ACHN (cell line): ENCODE measurements at places on chromosomes 7 and 10.

DNA sequence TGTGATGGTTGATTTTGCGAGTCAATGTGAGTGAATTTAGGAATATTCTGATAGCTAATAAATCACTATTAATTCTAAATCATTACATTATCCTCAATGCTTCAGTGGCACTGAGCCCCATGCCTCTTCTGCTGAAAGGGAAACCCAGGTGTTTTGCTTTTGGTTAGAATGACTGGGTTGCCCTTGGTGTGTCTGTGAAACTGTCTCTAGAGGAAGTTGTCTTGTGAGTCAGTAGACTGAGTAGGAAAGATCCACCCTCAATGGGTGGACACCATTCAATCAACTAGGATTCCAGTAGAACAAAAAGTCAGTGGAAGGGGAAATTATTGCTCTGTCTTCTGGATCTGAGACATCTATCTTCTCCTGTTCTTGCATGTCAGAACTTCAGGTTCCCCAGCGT lies 472.4 kb downstream of the ANKRD7 start:
- DNase-seq: no peak

GRCh38 chr10:89693176-89693575 lies 8.2 kb upstream of the KIF20B start:
- DNase-seq: no peak

DNA sequence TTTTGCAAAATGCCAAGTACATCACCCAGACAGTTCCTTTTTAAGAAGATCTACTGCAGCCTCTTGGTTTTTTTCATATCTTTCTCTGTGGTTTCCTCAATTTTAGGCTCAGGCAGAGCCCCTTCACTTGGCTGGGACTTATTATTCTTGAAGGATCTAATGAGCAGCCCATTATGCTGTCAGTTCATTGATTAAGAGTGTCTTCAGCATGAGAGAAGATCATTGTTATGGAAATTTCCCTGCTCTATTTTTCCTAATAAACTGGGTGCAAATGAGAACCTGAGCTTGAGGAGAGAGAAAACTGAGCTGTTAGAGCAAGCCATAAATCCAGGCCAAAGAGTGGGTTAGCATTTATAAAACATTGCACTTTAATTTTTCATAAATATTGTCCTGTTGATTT lies 146.5 kb downstream of the SEC23IP start:
- no peak for DNase-seq

DNA sequence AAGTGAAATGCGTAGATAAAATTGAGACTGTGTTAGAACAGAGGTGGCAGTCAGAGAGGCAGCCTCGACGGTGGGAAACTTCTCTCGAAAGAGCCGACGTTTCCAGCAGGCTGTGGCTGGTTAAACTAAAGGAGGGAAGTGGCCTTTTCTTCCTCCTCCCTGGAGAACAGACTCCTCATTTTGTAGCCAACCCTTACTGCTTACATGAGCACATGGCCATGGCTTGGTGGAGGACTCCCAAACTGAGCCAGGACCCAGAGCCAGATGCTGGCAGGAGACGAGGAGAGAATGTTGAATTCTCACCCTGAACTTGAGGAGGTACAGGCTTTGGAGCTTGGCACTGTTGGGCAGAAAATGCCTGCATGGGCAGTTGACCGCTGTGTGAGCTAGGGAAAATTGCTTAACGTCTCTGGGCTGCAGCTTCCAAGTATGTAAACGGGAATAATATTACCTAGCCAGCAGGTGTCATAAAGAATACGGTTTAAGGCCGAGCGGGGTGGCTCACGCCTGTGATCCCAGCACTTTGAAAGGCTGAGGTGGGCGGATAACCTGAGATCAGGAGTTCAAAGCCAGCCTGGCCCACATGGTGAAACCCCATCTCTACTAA lies 24.5 kb downstream of the MMD2 start:
- no peak for DNase-seq

DNA sequence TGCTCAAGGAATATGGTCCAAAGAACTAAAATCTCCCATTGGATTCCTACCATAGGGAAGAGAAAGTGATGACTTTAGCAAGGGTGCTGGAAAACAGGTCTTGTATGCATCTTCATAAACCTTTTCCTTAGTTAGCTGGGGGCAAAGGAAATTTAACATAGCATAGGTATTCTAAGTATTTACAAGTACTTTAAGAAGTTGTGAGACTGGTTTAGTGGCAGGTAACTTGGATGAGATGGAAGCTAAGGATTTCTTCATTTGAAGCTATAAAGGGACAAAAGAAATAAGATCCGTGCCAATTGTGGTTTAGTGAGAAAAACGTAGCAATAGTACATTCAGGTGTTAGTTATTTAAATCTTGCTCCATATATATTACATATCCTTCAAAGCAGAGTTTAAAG lies 183.4 kb upstream of the TCF7L2 start:
- DNase-seq: no peak

GRCh38 chr10:77737608-77738007 lies 100.0 kb upstream of the KCNMA1 start:
- peak; percentile 75 for DNase-seq

- no peak for DNase-seq
These were observed 50.5 kb downstream of the TPST1 start for GRCh38 chr7:66255534-66256100.

DNA sequence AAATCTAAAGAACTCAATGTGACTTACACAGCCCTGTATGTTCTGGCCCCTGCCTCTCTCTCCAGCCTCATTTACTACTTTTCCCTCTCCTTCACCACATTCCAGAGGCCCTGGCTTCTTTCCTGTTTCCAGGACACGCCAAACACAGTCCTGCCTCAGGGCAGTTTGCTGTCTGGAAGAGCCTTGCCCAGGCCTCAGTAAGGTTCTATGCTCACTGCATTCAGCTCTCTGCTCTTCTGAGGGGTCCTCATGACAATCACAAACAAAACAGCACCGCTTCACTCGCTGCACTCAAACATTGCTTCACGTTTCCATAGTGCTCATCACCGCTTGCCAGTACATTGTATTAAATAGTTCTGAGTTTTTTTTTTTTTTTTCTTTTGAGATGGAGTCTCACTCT lies 35.1 kb upstream of the GARS1 start:
- no peak for DNase-seq

GRCh38 chr7:5526100-5526905 lies 102.7 kb upstream of the TNRC18 start:
- DNase-seq: peak; percentile 62

GRCh38 chr7:44348300-44348699 lies 22.9 kb upstream of the CAMK2B start:
- peak; percentile 71 for DNase-seq

GRCh38 chr7:98266840-98267239 lies 14.6 kb upstream of the BRI3 start:
- peak; percentile 45 for DNase-seq

DNA sequence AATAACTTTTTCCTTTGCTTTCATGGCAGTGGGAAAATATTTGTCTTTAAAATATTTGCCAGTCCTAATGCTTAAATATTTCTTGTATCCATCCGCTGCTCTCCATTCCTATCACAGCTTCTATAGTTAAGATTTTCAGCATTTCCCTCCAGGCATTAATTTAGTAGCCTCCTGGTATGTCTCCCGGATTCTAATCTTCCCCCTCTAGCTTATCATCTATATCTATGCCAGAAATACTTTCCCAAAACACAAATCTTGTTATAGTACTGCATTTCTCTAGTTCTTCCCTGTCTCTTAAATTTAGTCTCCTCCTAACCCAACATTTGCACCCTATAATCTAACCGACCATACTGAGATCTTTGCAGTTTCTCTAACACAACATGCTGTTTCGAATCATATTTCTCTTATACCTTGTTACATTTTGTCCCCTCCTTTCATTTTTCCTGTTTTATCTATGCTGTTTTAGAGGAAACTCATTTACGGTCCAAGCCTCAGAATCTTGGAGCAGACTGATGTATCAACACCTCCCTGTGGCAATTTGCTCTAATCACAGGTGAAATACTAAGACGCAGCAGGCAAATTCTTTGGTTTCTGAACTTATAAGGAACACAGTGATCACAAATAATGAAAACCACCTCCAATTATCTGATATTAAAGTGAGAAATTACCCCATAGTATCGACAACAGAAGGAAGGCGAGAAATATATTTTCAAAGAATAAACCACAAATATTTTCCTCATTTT lies 10.3 kb downstream of the CNTNAP2 start:
- DNase-seq: no peak

- DNase-seq: no peak
These were observed 43.4 kb upstream of the SRGN start for GRCh38 chr10:69044546-69044945.

DNA sequence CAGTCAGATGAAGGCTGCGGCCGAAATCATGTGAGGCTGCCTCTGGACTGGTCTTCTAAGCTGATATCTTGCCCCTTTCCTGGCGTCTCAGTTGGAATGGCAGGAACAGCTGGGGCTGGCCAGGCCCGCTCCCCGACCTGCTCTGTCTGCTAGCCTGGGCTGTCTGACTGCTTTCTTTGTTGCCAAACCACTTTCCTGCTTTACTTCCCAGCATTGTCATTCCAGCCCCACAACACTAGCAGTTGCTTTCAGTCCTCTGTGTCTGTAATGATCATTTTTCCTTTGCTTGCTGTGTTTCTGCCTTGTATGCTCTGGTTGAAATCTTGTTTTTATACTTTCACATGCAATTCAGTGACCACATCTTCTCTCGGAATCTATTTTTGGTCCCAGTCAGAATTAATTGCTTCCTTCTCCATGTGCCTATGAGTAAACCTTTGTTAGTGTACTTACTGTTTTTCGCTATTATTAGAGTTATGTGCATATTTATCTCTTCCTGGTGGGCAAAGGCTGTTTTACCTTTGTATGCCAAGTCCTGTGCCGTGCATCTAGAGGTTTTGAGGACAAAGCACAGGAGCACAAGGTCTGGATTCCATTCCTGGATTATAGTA lies 21.6 kb downstream of the PRPF18 start:
- no peak for DNase-seq

- peak; percentile 7 for DNase-seq
These were observed 194.8 kb downstream of the MAD1L1 start for GRCh38 chr7:2037808-2038522.

GRCh38 chr7:57789130-57789529 lies 339.2 kb downstream of the ZNF716 start:
- DNase-seq: no peak

DNA sequence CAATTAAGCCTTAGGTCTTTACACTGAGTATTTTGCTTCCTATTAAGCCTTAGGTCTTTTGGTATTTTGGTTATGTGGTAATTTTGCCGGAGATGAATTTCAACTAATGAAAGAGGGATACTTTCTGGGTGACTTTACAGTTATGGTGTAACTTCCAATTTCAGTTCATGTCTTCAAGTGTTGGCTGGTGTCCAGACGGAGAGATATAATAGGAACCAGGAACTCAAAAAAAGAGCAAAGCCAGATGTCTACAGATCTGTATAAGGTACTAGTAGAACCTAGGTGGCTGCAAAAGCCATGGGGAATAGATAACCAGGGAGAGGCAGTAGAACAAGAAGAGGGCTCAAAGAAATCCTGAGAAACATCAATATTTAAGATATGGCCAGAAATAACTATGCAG lies 12.3 kb downstream of the ERCC6 start:
- DNase-seq: no peak

GRCh38 chr10:112887968-112888367 lies 62.1 kb upstream of the TCF7L2 start:
- DNase-seq: no peak

DNA sequence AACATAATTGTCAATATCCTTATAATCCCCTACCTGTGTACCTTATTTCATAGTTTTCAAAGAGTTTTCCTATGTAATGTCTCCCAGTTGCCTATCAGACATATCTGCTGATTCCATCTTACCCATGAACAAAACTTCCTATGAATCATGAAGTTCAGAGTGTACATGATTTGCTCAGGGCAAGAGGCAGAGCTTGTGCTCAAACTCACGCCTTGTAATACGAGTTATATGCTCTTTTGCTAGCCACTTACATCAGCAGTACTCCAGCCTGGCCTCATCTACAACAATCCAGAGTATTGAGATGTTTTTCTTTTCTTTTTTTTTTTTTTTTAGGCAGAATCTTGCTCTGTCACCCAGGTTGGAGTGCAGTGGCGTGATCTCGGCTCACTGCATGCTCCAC lies 11.8 kb downstream of the PKD2L1 start:
- DNase-seq: no peak

DNA sequence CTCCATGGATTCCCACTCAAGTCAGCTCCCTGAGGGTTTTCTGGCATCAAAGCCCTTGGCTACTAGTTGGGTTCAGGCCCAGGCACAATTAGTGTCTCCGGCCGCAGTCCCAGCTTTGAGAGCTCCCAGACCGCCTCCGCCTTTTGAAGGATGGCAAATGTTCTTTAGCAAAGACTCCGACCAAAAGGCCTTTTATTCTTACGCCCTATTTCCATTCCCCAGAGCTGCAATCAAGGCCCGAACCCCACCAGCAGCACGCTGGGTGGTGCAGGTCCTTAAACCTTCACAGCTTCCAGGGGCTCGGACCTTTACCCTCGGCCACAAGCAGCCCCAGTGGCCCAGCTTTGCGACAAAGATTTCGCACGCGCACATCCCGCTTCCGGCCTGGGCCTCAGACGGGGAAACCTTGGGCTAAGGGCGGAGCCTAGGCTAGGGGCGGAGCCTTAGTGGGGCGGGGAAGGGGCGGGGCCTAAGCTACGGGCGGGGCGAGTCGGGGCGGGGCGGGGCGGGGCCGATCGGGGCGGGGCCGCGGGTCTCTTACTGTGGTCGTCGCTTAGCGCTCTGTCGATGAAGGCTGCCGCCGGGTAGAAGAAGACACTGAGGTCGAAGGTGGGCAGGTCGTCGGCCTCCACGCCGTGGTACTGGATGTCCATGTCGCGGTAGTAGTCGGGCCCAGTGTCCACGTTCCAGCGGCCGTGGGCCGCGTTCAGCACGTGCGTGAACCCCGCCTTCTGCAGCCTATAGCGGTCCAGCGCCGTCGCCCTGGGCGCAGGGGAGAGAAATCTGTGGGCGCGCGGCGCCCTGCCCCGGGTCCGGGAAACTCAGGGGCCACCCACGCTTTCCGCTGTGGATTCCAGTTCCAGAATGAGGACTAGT lies 68.0 kb upstream of the SAMD8 start:
- no peak for DNase-seq

DNA sequence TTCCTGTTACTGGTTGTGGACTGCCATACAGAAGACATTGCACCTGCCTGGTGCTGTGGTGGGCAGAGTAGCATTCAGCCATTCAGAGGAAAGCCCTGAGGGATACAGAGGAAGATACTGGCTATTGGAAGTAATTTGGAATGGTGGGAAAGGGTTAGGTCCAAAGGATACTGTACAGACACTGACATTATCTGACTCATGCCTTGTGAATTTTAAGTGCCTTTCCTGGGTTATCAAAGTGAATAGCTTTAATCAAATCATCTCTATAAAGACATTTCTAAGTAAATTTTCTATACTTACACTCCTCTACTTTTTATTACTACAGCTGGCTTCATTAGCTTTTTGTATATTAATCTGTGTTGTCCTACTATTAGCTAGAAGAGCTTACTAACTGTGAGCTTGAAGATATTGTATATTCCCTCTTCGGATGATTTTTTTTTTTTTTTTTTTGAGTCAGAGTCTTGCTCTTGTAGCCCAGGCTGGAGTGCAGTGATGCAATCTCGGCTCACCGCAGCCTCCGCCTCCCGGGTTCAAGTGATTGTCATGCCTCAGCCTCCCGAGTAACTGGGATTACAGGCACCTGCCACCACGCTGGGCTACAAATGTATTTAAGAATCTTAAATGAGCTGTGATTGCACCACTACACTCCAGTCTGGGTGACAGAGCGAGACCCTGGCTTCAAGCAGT lies 186.5 kb downstream of the ADK start:
- DNase-seq: peak; percentile 50

GRCh38 chr10:8279598-8279997 lies 225.1 kb downstream of the GATA3 start:
- peak; percentile 50 for DNase-seq
